ENCODE measurements at places on chromosomes 4 and X.

GRCh38 chrX:46737041-46737440, 21.9 kb downstream of the SLC9A7 start:
- no peak for DNase-seq

- DNase-seq = no peak
These were observed 161.2 kb upstream of the SPRY1 start for GRCh38 chr4:123235431-123235830.

DNA sequence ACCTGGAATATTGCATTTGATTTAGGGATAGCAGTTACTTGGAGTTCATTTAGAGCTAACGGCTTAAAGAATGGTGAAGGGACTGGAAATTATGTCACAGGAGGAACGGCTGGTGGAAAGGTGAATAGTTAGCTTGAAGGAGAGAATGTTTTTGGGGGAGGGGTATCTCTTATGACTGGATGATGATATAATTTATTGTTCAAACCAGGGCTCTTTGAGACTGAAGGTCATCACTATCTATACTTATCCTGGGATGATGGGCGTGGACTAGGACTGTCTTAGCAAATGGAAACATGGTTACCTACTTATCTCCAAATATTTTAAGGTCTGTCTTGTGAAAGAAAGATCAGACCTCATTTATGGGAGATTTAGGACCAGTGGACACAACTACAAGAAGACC, 30.1 kb downstream of the WWC2 start:
- no peak for DNase-seq

DNA sequence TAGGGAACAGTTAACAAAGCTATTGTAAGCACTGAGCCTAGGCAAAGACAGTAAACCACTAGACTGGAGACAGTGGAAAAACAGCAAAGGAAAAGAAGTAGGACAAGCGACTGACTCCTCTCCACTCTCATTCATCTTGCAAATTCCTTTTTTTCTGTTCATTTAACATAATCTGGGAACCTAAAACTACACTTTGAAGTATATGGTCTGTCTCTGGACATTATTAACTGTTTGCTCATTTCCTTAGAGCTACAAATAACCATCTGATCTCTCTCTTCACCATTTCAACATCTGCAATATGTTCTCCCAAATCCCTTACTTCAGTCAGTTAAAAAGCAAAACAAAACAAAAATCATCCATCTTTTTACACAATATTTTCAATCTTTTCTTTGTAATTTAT, 642 bp downstream of the HMGN5 start:
- no peak for DNase-seq

DNA sequence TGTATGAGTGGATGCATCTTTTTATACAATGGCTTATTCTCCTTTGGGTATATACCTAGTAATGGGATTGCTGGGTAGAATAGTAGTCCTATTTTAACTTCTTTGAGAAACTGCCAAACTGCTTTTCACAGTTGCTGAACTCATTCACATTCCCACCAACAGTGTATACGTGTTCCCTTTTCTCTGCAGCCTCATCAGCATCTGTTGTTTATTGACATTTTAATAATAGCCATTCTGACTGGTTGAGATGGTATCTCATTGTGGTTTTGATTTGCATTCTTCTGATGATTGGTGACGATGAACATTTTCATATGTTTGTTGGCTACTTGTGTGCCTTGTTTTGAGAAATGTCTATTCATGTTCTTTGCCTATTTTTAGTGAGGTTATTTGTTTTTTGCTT, 687.0 kb upstream of the EPHA5 start:
- no peak for DNase-seq

DNA sequence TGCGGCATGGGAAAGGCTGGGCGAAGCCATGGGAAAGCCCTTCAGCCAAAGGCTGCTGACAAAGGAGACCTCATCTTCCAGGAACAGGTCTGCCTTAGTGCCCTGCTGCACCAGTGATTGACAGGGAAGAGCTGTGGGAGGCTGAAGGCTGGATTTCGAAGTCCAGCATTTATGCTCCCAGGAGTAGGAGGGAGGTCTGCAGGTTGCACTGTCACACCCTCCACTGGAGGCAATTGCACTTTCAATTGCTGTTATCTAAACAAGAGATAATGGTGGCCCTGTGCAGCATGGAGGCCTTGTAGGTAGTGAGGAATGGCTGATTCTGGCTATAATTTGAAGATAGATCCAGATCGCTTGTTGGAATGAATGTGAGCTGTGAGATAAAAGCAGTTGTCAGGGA, 43.7 kb downstream of the FAM114A1 start:
- DNase-seq = no peak

- DNase-seq = no peak
These were observed 57.3 kb downstream of the GSTCD start for GRCh38 chr4:105765690-105766407.

DNA sequence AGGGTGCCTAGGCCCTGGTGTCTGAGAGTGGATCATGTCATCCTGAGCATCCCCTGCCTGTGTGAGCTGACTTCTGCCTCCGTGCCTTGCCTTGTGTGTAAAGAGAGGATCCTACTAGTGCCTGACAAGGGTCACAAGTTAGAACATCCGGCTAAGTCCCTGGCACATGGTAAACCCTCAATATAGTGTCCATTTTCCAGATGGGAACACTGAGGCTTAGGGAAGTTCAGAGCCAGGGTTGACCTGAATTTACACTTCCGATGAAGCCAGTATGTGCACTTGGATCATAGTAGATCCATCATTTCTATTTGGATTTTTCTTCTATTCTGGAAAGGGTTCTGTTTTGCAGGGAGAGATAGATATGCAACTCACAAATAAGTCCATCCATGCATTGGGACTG, 12.5 kb upstream of the PSAPL1 start:
- no peak for DNase-seq

GRCh38 chrX:8714164-8714563, 17.8 kb downstream of the ANOS1 start:
- DNase-seq = no peak

GRCh38 chr4:94486372-94486801, 34.6 kb downstream of the PDLIM5 start:
- no peak for DNase-seq
